ENCODE measurements at places on chromosomes 4 and X.

DNA sequence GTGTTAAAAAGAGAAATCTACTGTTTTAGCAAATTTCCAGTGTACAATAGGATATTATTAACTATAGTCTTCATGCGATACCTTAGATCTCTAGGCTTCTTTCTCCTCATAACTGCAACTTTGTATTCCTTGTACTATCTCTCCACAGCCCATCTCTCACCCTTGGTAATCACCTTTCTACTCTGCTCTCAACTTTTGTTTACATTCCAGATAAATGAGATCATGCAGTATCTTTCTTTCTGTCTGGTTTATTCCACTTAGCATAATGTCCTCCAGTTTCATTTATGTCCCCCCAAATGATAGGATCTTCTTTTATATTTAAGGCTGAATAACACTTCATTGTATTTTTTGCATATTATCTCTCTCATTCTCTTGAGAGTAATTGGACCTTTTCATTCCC is 165.5 kb downstream of the HS3ST1 start:
- DNase-seq = no peak

DNA sequence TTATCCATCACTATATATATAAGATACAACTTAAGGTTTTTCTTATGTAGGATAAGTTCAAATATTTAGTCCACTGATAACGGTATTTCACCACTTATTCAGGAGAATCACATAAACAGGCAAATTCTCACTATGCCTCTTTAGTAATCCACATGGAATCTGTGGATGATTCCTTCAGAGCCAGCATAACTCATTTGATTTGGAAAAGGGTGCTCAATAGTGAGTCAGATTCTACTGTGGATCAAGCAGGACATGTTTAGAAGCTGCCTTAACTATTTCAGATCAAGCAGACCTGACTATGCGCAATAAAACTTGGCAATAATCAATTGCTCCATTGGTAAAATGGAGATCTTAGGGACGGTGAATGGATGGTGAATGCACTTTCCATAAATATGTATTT is 184.1 kb downstream of the CBR4 start:
- no peak for DNase-seq

DNA sequence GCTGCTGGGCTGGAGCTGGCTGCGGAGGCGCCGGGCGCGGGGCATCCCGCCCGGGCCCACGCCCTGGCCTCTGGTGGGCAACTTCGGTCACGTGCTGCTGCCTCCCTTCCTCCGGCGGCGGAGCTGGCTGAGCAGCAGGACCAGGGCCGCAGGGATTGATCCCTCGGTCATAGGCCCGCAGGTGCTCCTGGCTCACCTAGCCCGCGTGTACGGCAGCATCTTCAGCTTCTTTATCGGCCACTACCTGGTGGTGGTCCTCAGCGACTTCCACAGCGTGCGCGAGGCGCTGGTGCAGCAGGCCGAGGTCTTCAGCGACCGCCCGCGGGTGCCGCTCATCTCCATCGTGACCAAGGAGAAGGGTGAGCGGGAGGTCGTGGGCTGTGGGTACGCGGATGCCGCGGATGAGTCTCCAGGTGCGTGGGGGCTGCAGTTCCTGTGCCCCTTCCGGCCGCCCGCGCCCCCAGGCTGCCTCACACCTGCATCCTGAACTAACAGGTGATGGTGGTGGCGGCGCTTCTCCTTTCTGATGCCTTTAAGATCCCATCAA is 499 bp downstream of the CYP2U1 start:
- DNase-seq = peak; percentile 74

DNA sequence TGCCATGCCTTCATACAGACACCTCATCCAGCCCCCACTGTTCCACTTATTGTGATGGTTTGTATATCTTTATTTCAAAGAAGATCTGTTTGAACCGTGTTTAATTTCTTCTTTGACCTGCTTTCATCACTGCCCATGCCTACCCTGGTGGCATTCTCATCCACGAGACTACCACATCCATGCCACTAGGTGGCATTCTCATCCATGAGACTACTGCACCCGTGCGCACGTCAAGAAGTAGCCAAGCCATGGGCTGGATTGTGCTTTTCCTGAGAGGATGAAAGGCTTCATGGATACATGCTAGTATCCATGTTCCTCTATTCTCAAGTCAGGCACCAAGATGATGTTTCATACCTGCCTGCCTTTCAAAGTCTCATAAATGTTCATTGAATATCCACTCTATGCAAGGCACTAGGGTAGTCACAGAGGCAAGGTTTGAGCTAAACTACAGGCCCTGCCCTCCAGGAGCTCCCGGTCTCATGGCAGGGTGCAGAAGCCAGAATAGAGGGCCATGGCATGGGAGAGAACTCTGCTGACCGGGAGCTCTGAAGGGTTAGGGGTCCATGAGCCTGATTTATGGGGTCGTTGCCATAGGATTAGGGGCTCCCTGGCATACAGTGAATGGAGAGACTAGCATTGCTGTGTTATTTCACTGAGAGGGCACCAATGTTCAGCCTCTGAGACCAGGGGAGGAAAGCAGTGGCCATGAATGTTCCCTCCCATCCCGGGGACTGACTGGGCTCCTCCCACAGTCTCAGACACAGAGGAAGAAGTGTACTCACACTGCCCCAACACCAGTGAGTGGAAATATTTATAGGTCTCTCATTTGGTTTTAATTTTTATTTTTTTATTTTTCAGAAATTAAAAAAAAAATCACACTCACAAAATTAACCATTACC is 24.8 kb upstream of the EOLA2 start:
- no peak for DNase-seq

DNA sequence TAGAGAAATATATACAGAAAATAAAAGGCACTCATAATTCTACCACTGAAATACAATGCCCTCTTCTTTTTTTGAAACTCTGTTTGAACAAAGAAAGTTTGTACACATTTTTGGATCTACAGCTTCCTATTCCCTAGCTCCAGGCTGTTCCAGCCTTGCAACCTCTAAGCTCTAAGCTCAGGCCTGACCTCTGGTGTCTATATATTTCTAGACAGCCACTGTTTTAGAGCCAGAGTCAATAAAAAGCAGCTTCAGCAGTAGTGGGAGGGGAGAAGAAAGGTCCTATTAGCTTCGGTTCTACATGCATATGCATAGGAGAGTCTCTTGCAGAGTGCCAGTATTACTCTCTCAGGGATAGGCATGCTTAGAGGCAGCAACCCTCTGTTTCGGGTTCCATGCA is 39.7 kb downstream of the CLDN2 start:
- DNase-seq = no peak
